Tibial nerve (tissue), 4 donors: ENCODE measurements at places on chromosomes 2 and 18.

GRCh38 chr2:82282111-82282882, 1977.7 kb upstream of the LRRTM1 start:
- DNase-seq = no peak

- DNase-seq = no peak
Observed at GRCh38 chr2:144875290-144875969, 355.5 kb upstream of the ZEB2 start.

DNA sequence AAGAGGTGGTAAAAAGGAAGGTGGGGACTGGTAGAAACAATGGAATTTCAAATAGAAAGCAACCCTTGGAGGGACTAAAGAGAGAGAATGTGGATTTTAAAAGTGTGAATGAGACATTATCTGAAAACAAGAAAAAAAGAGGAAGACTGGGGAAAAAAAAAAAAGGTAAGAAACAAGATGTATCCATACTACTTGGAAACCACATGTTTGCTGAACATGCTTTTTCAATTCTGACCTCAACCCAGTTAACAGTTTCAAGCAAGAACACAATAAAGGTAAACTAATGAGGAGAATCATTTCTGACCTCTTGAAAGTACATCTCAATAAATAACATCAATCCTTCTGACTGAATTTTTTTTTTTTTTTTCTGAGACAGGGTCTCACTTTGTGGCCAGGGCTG, 2.6 kb downstream of the FARSB start:
- no peak for DNase-seq

DNA sequence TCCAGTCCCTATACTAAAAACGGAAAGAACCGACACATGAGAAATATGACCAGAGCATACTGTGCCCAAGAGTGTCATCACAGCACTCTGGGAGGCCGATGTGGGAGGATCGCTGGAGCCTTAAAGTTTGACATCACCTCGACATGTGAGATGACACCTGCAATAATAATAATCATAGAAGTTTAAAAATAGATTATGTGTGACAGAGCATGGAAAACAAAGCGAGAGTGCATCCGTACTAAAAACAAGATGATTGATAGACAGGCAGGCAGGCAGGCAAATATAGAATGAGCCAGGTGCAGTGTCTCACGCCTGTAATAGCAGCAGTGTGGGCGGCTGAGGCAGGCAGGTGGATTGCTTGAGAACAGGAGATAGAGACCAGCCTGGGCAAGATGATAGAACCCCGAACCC, 114.8 kb upstream of the ANKRD30BL start:
- no peak for DNase-seq

DNA sequence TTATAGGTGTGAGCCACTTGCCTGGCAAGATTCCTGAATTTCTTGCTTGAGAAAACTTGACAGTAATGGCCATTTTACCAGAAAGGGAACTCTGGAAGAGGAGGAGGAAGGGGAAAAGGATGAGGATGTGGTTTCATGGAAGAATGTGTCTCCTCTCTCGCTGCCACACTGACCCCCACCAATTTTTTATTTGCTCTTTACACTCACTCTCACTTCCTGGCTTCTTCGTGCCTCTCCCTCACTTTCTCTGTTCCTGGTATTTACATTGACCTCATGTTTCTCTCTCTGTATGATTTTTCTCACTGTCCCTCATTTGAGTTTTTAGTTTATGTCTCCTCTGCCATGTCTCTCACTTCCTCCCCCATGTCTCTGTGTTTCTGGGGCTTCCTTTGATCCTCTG, 134.5 kb upstream of the CAB39 start:
- no peak for DNase-seq

DNA sequence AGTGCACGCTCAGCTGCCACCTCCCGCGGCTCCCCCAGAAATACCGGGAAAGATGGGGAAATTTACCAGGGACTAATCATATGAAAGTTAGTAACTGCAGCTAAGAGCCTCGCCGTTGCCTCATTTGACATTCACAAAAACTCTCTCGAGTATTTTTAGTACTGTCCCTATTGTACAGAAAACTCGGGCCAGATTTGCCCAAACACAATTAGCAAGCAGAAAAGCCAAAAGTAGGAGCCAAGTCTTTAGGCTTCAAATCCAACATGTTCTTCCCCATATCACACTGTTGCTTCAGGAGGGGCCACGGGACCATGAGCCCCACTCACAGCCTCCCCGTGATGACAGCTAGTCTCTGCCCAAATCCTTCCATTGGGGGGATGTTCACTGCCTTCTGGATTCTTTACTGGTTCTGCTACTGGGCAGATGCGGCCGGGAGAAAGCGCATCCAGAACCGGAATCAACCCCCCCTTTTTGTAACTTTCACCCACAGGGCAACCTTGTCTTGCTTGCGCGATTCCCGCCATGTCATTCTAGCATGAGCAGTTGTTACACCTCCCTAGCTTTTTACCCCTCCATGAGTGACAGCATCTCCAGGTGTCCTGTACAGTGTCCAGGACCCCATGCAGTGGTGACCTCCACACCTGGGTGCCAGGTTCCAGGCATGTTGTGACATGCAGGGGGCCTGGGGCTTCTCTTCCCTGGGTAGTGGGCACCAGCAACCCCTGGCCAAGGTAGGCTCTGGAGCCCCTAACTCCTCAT, 35.2 kb downstream of the CENPO start:
- DNase-seq = no peak

- DNase-seq = no peak
Observed at GRCh38 chr2:32711219-32711618, 83.4 kb downstream of the TTC27 start.

DNA sequence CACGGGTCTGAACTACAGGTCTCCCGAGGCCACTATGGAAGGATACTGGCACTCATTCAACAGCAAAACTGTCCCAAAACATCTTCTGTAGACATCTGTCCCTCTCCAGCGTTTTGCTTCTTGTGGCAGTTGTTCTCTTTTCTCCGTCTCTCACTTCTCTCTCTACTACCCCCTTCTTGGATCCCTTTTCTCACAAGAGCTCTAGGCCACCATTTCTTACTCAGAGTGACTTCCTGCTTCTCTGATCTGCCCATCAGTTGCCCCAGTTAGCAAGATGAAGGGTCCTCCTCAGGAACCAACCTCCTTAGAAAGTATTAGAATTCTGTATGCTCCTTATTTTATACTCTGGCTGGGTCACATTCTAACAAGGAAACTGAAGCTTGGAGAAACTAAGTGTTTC, 32.6 kb downstream of the BCL2 start:
- DNase-seq = no peak

- no peak for DNase-seq
Observed at GRCh38 chr2:100882645-100883613, 63.0 kb downstream of the NPAS2 start.

DNA sequence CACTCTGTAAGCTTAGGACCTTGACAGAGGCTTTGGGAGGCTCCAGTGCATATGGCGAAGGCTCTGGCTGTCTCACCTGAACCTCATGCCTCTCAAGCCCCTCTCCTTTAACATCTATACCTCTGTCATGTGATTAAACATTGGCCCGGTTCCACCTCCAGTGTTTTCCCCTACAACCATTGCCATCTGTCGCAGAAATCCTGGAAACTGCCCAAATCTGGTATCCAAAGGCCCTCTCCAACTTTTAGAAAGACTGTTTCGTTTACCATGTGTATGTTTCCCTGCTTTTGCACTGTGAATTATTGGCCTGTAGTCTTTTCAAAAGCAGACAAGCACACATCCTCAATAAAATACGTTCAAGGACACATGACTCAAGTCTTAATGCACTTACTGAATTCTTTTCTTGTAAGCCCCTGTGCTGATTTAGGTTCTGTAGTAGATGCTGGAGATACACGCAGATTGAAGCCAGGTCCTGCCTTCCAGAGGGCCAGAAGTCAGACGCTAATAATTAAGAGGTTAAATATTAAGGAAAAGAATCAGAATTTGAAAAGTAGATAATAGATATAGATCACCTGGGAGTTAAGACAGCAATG, 386.4 kb upstream of the SLC14A2 start:
- DNase-seq = no peak

GRCh38 chr18:5237723-5238370, 40.8 kb upstream of the AKAIN1 start:
- peak; percentile 77 for DNase-seq

DNA sequence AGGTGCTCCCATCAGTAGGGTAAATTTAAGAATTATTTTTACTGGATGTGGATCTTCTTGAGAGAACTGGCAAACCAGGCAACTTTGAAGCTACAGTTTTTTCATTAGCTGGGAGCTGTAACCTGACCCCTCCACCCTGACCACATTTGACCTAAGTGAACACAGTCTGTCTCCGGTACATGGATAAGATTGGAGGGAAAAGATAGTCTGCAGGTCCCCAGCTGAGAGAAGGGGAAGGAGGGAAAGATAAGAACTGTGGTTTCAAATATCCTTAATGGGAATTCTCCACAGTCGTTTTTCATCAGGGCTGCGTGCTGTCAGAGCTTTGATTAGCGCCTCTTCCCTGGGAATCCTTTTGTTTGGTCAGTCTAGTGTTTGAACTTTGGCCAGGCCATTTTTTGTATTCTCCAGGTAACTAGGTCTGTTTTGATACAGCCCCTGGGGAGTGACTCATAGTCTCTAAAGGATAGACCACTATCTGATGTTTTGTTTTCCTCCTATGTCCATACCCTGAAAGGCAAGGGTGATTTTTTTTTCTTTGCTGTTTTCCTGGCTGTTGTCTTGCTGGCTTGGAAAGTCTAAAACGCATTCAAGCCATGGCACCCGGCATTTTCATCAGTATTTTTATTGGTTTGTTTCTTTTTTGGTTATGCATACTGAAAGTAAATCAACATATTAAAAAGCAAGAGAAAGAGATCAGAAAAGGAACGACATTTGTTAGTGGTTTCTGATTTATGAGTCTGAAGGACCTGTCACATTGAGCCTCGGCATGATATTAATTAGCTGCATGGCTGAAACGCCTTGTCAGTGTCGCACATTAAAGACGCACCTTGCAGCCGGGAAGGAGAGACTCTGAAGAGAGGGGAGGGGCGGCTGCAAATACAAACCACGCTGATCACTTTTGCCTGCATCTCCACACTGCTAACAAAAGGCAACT, 183.4 kb upstream of the FN1 start:
- no peak for DNase-seq

- DNase-seq = no peak
Observed at GRCh38 chr2:83967854-83968253, 491.2 kb downstream of the SUCLG1 start.

DNA sequence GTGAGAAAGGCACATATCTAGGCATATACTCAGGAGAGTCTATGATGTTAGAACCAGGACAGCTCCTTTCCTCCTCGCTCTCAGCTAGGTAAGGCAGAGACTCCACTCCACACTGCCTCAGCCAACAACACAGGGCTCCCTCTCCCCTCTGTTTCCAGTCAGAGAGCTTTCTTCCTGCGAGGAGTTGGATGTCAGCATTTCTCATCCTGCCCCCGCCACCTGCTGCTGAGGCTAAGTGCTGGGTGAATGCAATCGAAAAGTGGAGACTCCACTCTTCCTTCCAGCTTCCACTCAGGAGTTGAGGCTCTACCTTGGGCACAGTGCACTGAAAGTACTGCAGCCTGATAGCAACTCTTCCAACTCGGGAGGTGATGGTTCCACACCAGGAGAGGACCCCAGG, 177.2 kb upstream of the RAB6C start:
- no peak for DNase-seq

- peak; percentile 14 for DNase-seq
Observed at GRCh38 chr2:144607891-144608521, 88.1 kb upstream of the ZEB2 start.

GRCh38 chr2:215362562-215362904, 50.7 kb downstream of the ATIC start:
- no peak for DNase-seq

GRCh38 chr2:110707386-110707965, 24.9 kb upstream of the ACOXL start:
- no peak for DNase-seq

DNA sequence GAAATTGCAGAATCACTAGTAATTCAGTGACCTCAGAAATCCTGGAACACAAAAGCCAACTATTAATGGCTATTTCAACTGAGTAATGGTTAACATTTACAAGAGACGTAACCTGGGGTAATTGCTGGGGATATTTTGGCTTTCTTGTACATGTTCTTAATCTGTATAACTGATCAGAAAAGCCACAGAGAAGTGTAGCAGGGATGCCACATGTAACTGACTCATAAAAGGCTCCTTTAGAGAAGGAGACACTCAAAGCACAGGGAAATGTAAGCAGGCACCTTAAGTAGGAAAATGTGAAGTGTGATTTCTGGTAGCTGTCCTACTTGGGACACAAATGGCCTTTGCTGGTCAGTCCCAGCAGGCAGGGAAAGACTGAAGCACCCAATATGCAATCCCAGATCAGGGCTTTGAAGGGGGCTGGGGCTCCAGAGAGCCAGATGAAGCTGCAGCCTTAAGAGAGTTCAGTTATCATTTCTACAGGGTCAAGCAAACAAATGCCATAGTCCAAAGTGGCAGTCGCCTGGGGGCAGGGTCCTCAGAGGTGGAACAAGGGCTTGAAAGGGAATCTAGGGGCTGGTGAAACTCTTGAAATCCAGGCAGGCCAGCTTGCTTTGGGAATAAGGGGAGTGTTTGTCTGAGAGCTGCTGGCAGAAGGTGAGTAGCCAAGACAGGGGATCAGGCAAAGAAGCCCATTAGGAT, 7.2 kb upstream of the SPOPL start:
- DNase-seq = no peak

DNA sequence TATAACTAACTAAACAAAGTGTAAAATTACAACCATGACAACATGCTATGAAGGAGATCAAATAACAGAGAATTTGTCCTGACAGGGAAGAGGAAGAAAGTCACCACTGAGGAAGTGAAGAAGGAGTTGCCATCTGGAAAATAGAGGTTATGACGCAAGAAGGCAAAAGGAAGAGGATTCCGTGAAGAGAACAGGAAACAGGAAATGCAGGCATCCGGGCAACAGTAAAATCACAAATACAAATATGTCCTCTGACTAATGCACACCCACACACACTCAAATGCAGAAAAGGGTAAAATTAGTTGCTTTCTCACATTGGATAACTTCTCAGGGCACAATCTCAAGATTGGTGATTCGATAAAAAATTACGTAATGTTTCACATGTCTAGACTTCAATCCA, 278.4 kb downstream of the TMX3 start:
- DNase-seq = no peak

DNA sequence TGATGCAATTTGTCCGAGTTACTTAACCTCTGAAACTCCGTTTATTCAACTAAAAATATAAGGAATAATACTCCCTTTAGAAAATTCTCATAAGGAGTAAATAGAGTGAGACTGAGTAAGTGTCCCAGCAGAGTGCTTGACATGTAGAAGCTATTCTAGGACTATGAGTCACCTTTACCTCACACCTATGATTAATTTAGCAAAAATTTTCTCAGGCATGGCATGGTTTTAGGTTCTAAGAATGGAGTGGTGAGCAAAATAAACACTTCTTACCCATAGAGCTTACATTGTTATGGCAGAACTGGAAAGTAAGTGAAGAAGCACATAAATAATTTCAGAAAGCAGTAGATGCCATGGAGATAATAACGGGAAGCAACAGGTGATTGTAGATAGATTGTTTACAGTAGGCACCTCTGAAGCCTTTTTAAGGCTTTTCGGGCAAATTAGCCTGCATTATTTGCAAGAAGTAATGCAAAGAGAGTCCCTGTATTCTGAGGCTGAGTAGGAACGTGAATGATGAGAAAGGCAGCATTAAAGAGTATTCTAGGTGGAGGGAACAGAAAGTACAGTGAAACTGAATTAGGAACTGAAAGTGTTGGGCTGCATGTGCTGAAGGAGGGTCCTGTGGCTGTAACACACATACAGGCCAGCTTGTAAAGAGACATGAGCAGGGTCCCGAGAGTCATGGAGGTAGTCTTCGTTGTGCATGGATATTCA, 209.2 kb downstream of the ZNF407 start:
- no peak for DNase-seq

- DNase-seq = no peak
Observed at GRCh38 chr2:68237976-68238580, 14.3 kb downstream of the PPP3R1 start.
